Stromal cell of bone marrow (primary cell): ENCODE measurements at places on chromosomes 5 and 9.

- DNase-seq: no peak
Measured at GRCh38 chr5:9905661-9906060, 275.5 kb upstream of the TAS2R1 start.

DNA sequence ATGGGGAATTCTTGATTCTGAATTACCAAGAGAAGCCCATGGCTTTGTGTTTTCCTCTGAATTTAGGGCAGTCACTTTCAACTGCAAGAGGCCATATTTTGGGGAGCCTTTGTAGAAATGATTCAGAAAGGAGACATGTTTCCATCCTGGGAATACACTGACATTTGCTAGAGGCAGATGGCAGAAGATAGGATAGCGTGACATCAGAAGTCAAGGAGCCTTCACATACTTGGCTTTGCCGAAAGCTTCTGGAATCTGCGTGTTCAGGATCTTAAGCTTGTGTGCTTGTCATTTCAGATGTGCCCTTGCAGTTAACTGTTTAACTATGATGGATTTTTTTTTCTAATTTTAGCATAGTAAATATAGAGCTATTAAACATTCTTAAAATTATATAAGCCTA lies 296.2 kb downstream of the ARHGEF28 start:
- DNase-seq: no peak

GRCh38 chr5:138725818-138726416 lies 27.3 kb upstream of the CTNNA1 start:
- no peak for DNase-seq

DNA sequence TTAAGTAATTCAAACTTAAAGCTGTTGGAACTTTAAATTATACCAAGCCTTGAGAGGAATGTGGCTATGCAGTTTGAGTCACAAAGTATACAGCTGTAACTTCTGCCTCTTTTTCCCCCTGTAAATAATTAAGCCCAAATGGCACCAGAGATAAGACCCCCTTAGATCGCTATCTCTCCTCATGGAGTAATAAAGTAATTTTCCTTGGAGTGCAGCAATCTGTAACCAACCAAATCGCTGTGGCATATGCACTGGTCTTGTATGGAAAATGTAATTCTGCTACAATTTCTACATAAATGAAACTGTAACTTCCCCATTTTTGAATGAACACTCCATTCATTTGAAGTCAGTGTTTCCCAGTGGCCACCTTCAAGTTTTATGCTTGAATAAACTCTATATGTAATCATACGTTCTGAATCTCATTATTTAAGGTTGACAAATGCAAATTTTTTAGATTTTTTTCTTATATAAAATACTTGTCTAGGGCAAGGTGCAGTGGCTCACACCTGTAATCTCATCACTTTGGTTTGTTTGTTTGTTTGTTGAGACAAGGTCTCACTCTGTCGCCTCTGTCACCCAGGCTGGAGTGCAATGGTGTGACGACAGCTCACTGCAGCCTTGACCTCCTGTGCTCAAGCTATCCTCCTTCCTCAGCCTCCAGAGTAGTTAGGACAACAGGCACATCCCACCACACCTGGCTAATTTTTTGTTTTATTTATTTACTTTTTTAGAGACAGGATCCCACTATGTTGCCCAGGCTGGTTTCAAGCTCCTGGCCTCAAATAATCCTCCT lies 12.3 kb downstream of the SUSD1 start:
- DNase-seq: no peak

DNA sequence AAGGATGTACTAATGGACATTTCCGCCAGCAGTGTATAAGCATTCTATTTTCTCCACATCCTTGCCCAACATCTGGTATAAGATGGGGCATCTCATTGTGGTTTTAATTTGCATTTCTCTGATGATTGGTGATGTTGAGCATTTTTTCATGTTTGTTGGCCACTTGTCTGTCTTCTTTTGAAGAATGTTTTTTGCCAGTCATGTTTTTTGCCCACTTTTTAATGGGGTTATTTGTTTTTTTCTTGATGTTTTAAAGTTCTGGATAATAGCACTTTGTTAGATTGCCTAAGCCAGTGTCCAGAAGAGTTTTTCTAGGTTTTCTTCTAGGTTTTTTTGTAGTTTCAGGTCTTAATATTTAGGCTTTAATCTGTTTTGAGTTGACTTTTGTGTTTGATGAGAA lies 31.7 kb downstream of the RAD23B start:
- DNase-seq: no peak

- no peak for DNase-seq
Measured at GRCh38 chr5:139147483-139148087, 50.6 kb downstream of the SIL1 start.
